ENCODE measurements at places on chromosomes 16 and 17.

GRCh38 chr17:57997085-57997809 lies 9.2 kb upstream of the VEZF1 start:
- no peak for DNase-seq

DNA sequence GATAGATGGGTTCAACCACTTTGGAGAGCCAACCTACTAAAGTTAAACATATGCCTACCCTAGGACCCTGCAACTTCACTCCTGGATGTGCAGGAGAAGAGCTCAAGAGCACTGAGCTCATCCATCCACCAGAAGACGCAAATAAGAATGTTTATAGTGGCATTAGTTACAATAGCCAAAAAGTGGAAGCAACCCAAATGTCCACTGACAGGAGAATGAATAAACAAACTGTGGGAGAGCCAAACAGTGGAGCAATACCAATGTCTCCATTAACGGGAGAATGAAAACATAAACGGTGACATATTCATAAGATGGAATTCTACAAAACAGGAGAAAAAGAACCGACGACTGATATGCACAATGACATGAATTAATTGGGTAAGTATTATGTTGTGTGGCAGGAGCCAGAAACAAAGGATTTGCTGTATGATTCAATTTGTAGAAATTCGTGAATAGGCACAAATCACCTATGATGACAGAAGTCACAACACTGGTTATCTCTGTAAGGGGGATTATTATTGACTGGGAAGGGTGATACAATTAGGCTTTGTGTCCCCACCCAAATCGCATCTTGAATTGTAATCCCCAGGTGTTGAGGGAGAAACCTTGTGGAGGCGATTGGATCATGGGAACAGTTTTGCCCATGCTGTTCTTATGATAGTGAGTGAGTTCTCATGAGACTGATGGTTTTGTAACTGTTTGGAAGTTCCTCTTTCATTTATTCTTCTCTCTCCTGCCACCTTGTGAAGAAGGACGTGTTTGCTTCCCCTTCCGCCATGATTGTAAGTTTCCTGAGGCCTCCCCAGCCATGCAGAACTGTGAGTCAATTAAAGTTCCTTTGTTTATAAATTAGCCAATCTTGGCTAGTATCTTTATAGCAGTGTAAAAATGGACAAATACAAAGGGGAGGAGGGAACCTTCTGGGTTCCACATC lies 57.9 kb upstream of the PLCG2 start:
- DNase-seq = no peak

GRCh38 chr17:17722081-17722905 lies 41.0 kb downstream of the RAI1 start:
- DNase-seq = no peak

DNA sequence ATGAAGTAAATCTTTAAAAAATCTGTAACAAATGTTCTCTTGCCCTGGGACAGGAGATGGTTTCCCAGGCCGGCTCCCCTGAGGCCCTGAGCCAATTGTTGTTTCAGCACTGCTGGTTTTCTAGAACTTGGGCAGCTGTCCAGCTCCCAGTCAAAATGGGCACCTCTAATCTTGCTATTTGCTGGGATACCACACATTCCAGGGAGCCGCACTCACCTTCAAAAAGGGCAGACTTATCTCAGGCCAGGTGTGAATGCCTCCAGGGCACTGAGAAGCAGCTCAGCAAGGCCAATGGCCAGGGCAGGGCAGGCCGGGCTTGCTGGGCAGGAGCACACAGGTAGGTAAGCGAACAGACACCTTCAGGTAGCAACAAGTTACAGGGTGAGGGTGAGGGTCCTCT lies 24.4 kb downstream of the TRIM16 start:
- no peak for DNase-seq

GRCh38 chr17:7508145-7508544 lies 24.0 kb downstream of the POLR2A start:
- no peak for DNase-seq

GRCh38 chr17:50186661-50187393 lies 14.6 kb downstream of the COL1A1 start:
- no peak for DNase-seq

- peak; percentile 50 for DNase-seq
Measured at GRCh38 chr16:72787514-72788268, 260.2 kb downstream of the ZFHX3 start.

DNA sequence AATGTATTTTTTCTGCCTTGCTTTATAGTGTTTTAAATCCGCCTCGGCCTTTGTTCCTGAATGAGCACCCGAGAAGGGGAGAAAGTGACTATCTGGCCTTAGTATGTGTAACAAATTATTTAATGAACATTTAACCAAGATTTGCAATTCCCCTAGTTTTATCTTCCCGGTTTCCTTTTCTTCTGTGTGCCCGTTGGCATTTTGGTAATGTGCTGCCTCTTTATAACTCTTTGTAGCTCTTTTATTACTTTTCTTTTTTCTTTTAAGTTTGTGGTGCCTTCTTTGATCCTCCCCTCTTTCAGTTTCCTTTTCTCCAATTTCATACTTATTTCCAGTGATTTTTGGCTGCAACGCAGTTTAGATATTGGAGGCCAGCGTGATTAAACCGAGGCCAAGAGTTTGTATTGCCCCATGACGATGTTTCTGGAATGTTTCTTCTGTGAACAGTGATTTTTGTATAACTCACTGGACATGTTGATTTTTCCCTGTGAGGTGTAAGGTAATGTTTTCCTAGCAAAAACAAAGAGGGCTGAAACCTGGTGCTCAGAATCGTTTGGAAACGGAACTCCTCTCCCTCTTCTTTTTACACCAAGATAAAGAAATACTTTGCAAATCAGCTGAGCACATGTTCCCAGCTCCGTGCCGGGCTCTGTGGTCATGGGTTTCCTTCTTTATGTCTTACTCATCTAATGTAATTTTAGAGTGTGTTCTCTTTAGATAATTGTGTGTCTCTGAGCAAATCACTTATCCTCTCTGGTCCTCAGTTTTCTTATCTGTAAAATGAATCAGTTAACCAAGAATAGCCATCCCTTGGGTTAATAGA lies 344.3 kb downstream of the WWOX start:
- no peak for DNase-seq

- DNase-seq = no peak
Measured at GRCh38 chr16:25013751-25014499, 1.2 kb downstream of the ARHGAP17 start.

DNA sequence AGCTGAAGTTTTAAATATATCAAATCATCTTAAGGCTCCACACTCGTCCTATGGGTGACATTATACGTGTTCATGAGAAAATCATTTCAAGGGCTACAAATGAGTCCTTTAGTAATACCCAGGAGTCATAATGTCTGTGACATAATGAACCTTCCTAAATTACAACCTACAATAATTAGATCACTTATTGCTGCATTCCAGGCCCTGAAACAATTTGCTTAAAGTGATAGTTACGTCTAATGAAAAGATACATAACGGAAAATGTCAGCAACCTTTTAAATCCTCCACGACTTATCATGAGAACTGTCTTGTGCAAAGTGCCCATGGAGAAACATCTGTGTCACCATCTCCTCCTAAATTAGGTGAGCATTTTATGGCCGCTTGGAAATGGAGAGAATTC lies 43.4 kb downstream of the IRX3 start:
- DNase-seq = no peak

DNA sequence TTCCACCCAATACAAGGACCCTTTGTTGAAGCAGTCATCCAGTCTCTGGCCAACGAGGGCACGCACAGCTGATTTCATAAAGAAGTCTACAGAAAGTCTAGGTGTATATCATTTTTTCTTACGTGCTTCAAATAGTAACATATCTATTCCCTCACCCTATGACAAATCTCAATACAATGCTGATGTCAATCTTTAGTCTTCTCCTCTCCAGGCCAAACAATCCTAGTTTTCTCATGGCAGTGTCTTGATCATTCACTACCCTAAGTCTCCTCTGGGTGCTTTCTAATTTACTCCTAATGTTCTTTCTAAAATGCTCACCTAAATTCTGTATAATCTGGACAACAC lies 92.6 kb downstream of the CACNG1 start:
- DNase-seq = no peak

- DNase-seq = no peak
Measured at GRCh38 chr17:8708025-8708461, 36.6 kb downstream of the CCDC42 start.

GRCh38 chr16:51896013-51896412 lies 650.9 kb downstream of the TOX3 start:
- DNase-seq = no peak

DNA sequence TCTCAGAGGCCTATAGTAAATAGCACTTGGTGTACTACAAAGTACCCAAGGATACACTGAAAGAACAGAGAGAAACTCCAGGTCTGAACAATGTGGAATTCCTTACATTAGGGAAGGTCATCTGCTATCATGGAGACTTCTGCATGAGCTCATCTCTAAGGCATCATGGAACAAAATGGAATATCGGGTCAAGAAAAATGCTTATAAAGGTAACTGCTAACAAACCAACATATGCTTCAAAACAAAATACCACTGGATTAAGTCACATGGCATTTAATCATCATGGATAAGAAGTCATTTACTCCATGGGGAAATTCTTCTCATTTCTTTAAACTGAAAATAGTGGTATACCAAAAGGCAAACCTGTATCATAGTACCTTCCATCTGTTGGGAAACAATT lies 34.2 kb downstream of the TXNDC11 start:
- no peak for DNase-seq

DNA sequence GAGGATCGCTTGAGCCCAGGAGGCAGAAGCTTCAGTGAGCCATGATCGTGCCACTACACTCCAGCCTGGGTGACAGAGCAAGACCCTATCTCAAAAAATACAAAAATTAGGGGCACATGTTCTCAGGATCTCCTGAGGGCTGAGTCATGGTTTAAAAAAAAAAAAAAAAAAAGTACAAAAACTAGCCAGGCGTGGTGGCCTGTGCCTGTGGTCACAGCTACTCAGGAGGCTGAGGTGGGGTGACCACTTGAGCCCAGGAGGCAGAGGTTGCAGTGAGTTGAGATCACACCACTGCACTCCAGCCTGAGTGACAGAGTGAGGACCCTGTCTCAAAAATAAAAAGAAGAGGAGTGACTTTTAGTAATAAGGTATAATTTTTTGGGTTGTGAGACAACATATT lies 16.9 kb downstream of the BLMH start:
- DNase-seq = no peak

GRCh38 chr16:57032931-57033330 lies 43.6 kb downstream of the NLRC5 start:
- no peak for DNase-seq

- DNase-seq = no peak
Measured at GRCh38 chr17:72901657-72902056, 190.8 kb downstream of the SLC39A11 start.

GRCh38 chr16:21645261-21645721 lies 7.1 kb downstream of the IGSF6 start:
- DNase-seq = peak; percentile 16

DNA sequence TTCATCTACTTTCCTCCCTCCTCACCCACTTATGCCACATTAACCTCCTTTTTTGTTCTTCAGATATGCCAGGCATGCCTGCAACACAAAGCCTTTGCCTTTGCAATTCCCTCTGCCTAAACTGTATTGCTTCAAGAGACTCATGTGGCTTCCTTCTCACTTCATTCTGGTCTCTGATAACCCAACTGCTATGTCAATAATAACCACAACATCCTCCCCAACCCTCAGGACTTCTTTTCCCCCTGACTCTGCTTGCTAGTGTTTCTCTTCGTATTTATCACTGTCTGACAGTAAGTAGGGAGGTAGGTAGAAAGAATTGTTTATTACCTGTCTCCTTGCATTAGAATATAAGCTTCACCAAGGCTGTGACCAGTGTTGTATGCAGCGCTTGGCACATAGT lies 22.4 kb downstream of the RBL2 start:
- peak; percentile 22 for DNase-seq

DNA sequence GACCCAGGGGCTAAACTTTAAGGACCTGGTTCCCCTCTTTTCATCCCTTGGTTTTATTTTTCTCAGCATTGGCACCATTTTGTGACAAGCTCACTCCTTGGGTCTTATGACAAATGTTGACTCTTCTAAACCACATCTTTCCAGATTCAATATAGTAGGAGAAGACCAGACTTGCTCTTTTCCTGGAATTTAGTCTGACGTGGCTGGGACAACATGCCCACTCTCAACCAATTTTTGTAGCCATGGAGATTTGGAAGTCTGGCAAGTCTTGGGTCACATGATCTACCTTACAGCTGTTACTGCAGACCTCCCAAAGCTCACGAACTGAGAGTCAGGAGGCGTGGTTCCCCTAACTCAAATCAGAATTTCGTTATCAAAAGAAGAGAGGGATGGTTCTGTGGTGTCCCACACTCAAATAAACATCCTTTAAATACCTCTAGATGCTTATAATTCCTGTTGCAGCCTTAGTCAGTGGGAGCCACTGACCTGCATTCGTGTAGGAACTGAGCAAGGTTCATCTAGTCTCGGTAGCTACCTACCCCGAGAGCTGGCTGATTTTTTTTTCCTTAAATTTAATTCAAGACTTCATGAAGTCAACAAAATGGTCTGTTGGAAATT lies 683.5 kb downstream of the MAF start:
- no peak for DNase-seq

- no peak for DNase-seq
Measured at GRCh38 chr16:10569621-10570020, 10.8 kb downstream of the EMP2 start.

DNA sequence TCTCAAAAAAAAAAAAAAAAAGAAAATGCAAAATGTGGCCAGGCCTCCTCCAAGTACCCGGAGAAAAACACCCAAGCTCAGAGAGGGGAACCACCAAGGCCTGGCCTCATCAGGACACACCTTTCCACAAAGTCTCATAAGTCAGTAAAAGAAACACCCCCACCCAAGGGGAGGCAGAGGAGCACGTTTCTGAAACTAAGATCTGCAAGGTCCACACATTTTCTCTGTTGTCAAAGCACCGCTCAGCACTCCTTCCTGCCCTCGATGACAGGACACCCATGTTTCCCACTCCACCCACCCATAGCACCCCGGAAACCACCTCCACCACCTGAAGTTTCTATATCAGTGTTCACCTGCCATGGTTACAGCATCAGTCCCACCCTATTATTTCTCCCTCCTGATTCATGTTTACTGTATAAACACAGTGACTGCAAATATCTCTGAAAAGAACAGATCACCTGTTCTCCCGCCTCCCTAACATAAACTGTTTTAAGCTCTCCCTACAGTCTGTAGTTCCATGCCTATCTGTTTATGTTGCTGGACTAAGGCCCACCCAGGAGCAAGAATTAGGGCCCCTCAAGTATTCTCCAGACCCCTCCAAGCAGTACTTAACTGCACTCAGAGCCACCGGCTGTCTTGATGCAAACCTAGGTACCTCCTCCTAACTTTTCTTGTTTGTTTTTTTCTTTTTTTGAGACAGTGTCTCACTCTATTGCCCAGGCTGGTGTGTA lies 2.0 kb downstream of the CORO7 start:
- peak; percentile 76 for DNase-seq

- DNase-seq = no peak
Measured at GRCh38 chr17:76135810-76136188, 5.2 kb downstream of the FOXJ1 start.
